ENCODE measurements at places on chromosomes 6 and 20.

- ATAC-seq: no peak
Observed at GRCh38 chr6:72739368-72739779, 117.5 kb downstream of the KCNQ5 start.

DNA sequence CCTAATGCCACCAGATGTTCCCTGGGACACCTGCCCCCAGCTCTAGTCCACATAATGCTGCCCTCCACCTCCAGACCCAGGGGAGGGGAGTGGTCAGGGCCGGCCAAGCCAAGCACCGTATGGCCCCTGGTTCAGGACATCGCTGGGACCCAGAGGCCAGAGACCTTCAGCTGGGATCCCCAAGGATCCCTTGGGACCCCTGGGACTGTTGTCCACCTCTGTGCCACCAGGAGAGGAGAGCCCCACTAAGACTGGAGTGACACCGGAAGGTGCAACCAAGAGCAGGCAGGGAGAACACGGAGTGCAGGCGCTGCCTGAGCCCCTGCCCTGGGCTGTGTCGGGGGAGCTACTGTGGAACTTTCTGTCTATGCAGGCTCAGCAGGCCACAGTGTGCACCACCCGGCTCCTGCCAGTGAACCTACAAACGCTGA is 43.6 kb downstream of the CTCFL start:
- no peak for ATAC-seq

DNA sequence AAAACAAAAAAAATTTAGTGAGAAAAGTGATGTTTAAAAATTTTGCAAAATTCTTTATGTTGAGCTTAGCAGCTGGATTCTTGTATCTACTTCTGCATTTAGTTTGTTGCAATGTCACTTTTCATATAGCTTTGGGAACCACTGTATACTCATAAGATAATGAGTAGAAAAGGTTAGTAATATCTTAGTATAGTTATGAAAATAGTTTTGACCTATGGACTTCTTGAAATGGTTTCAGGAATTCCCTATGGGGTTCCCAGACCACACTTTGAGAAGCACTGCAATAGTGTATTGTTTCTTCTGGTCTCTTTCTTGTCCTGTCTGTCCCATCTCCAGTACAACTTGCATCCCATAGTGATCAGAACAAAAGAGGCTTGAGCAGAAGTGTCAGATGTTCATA is 29.4 kb downstream of the PPP1R16B start:
- ATAC-seq: no peak

DNA sequence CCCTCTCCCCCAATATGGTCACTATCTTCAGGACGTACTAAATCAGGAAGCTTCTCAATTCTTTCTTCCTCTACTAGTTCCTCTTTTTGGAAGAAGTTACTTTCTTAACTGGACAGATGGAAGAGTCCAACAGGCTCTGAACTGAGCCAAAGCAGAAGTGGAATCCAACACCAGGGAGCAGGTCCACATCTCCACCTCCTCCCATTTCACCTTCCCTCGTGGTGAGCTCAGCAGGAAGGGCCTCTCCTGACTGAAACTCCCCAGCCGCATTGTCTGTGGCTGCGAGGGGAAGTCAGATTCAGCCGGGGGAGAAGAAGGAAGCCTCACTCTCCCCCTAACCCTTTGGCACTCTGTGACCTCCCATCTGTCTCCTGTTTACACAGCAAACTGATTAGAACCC is 63.8 kb upstream of the UST start:
- peak; percentile 51 for ATAC-seq

GRCh38 chr20:18901980-18902737 is 88.6 kb downstream of the SCP2D1 start:
- no peak for ATAC-seq

DNA sequence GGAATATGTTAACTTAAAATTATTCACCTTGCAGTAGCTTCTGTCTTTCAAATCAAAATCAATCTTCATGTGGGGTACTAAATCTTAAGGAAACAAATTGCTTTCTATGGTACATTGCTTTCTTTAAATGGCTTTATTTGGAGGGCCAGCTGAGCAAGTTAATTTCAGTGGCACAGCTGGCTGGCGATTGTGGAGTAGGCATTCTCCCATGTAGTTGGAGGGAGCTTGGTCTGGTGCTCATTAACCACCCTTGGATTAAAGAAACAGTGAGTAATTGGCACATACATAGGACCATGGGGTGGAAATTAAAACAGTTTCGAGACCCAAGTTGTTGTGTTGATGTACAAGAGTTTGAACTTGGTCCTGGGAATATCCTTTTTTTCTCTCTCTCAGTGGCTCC is 201.3 kb upstream of the CHD6 start:
- no peak for ATAC-seq

DNA sequence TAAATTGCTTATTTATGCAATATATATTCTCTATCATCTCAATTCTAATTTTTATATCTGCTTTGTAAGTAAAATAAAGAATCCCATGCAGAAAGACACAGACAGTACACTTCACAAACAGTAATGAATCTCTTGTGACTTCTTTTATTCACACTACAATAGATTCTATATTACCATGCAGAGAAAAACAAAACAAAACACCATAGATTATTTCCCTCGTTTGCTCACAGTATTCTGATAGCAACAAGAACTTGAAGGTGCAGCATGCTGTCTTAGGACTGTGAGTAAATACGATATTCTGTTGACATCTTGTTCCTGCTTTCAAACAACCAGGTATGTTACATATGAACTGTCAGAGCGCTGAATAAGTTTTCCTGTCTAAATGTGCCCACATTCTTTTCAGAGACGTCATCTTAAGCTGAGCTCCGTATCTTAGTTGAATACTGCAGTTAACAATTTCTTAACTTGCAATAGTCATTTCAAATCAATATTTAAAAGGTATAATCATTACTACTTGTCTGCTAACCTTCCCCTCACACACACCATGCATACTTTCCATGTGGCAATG is 140.1 kb downstream of the BTBD9 start:
- no peak for ATAC-seq

GRCh38 chr6:39834278-39834677 is 42.1 kb downstream of the DAAM2 start:
- no peak for ATAC-seq

GRCh38 chr20:48846516-48847492 is 19.0 kb upstream of the PREX1 start:
- no peak for ATAC-seq

GRCh38 chr20:10490706-10491105 is 55.6 kb downstream of the SLX4IP start:
- ATAC-seq: no peak

DNA sequence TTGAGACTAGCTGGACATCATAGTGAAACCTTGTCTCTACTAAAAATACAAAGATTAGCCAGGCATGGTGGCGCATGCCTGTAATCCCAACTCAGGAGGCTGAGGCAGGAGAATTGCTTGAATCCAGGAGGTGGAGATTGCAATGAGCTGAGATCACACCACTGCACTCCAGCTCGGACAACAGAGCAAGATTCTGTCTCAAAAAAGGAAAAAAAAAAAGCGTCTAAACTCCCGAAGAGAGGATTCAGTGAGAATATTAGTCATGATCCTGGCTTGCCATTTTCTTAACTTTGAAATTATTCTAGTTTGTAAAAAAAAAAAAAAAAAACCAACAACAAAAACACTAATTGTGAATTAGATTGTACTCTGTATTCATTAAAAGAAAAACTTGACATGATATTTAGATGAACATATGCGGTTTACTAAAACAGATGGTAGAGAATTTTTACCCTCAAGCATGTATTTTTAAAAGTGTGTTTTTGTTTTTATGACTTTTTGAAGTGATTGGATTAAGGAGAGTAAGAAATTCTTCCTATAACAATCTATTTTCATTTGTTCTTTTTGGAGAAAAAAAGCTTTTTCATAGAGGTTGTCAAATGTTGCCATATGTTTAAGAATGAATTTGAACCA is 80.7 kb downstream of the UST start:
- no peak for ATAC-seq

DNA sequence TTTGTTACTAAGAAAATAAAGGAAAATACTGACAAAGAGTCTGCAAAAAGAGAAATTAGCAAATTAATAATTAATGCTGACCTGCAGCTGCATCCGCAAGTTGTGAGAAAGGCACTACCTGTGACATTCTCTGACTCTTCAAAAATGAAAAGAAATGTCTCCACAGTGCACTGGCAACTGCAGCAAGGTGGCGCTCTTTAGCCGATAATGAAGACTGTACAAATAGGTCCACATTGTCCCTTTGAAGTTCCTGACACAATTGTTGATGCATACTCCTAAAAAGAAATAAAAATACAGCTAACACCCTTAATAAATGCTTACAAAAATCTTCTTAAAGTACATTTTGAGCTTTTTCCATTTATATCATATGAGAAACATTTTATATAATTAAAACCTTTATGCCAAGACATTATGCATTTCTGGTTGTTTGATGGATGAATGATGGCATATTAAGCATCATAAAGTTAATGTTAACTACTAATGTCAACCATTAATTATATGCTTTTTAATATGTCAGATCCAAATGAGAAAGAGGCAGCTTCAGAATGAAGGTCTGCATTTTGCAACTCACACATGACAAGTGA is 96.5 kb downstream of the MMS22L start:
- ATAC-seq: no peak

DNA sequence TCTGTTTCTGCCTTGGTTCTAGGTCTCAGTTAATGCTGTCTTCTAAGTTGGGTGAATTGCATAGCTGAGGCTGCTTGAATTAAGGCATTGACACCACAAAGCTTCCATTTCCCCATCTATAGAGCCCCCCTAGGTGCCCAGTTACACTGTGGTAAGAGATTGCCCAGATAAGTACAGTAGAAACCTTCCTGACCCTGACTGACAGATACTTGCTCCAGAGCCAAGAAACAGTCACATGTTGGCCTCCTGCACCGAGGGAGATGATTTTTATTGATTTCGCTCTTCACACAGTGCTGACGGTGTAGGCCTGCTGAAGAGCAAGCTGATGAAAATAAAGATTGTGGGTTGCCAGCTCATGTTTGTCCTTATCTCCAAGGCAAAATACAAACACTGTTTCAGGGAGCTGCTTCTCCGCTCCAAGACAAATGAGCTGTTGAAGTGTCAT is 67.9 kb downstream of the TRMT11 start:
- peak; percentile 50 for ATAC-seq

DNA sequence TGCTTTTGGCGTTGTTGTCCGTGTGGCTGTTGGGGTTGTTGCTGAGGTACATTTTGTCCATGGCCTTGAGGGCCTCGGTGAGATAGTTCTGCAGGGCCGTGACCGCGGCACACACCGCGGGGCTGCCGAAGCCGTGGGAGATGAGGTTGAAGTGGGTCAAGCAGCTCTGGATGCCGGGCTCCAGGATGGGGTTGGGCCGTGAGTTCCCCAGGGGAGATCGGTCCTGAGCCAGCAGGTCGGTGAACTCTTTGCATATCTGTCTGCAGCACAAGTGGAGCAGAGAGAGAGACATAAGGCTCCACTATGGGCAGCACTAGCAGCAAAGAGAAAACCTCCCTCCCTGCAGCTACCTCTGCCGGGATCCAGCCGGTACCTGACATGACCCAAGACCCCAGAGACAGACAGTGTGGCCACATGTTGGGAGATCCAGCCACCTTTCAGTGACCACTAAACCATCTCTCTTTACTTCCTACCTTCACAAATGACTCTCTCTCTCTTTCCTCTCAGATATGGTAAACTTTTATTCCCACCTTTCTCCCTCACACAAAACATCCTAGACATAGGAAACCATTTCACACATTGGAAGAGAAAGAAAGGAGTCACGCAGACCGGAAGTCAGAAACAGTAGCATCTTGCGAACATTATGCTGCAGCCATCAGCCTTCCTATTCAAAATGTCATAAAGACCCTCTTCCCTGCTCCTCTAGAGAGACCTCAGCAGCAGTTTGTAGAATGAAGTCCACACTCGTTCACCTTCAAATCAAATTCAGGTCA is 16.2 kb downstream of the TFAP2A start:
- no peak for ATAC-seq

- no peak for ATAC-seq
Observed at GRCh38 chr6:162798546-162799266, 70.9 kb downstream of the PACRG start.

DNA sequence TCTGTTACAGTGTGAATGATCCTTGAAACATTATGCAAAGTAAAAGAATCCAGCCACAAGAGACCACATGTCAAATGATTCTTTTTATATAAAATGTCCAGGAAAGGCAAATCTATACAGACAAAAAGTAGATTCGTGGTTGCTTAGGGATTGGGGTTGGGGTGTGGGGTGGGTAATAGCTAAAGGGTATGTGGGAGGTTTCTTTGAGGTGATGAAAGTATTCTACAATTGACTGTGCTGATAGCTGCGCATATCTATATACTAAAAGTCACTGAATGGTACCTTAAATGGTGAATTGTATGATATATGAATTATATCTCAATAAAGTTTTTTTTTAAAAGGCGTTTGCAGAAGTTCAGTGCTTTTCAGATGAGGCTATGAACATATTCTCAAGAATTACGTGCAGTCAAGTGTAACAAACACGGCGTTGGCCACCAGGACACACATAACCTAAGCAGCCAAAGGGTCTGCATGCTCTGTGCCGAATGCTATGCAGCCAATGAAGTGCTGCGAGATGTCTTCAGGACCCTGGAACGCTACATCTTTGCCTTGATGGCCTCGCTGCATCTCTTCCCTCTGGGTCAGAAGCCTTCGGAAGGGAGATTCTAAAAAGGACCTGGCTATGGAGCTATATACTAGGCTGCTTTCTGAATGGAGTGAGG is 96.9 kb downstream of the SCML4 start:
- no peak for ATAC-seq

GRCh38 chr6:72374857-72375256 is 247.0 kb upstream of the KCNQ5 start:
- ATAC-seq: no peak

- ATAC-seq: no peak
Observed at GRCh38 chr20:14332866-14333265, 4.5 kb downstream of the FLRT3 start.

GRCh38 chr6:138037009-138037504 is 70.2 kb downstream of the PERP start:
- no peak for ATAC-seq

DNA sequence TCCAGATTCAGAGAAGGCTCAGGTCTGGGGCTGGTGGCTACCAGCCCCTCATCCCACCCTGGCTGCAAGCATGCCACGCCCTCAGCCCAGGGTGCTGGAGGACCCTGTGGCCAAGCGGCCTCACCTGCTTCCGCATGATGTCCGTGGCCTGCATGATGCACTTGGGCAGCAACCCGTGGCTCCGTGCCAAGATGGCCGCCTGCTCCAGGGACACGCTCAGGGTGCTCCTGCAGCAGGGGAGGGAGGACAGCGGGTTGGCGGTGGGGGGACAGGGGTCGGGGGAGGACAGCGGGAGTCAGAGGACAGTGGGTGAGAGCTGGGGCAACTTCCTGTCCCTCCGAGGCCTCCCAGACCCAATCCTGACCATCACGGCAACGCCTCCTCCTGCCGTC is 200.1 kb downstream of the PREX1 start:
- ATAC-seq: no peak

GRCh38 chr6:6723361-6723760 is 134.8 kb downstream of the LY86 start:
- ATAC-seq: no peak

DNA sequence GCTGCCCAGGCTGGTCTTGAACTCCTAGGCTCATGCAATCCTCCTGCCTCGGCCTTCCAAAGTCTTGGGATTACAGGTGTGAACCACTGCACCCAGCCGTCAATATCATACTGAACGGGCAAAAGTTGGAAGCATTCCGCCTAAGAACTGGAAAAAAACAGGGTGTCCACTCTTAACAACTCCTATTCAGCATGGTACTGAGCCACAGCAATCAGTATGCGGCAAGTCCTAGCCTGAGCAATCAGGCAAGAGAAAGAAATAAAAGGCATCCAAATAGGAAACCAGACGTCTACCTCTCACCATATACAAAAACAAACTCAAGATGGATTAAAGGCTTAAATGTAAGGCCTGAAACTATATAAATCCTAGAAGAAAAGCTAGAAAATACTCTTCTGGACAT is 83.1 kb downstream of the FKBP5 start:
- no peak for ATAC-seq

All from gastroesophageal sphincter (tissue), 4 donors.